GM10248 (cell line): ENCODE measurements at places on chromosomes 1 and 21.

- DNase-seq = peak; percentile 24
Measured at GRCh38 chr1:79497193-79497773, 490.8 kb upstream of the ADGRL4 start.

DNA sequence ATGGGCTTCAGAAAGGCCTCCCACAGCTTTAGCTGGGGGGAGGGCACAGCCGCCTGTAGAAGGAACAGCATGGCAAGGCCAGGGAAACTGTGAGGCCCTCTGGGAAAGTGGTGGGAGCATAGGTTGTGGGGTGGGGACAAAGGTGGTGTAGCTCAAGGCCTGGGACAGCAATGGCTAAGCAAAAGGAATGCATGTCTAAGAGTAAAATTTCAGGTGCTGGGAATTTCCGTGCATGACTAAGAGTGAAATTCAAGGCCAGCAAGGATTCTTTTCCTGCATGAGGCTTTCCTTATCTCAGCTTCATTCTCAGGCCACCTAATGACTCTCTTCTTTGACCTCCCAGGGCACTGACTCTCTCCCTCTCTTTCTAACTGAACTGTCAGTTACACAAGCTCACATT lies 86.5 kb upstream of the WNT4 start:
- no peak for DNase-seq

- no peak for DNase-seq
Measured at GRCh38 chr1:24708938-24709337, 36.3 kb upstream of the CLIC4 start.

GRCh38 chr1:187203257-187203656 lies 374.5 kb downstream of the PLA2G4A start:
- no peak for DNase-seq

DNA sequence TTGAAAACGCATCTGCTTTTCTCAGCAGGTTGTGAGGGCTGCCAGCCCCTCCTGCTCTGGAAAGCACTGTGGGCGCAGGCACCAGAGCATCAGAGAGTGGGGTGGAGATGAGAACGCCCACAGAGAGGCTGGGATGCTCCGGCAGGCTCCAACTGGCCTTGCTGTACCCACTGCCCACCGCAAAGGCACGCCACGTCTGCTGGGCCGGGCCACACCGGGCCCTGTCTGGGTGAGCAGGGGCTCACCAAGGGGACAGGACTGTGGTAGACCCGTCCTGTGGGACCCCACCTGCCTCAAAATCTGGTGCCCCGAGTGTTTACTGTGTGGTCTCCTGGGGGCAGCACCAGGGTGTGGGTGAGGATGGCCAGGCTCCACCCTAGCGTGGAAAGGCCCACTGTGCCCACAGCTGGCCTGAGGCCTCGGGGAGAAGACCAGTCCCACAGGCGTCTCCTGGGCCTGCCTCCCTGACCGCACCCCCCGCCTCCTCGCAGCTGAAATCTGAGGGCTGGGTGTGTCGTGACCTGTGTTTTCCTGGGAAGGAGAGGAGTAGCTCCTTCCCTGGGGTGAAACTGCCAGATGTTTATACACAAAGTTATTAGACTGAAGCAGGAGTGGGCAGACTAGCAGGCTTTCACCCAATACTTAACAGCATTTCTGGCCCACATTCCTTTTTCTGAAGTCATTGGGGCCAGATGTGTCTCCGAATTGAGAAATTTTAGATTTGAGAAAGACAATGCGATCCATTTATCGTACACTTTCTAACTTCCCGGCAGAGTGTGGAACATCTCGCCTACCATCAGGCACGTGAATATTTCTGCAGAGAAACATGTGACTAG lies 53.8 kb downstream of the STUM start:
- no peak for DNase-seq

DNA sequence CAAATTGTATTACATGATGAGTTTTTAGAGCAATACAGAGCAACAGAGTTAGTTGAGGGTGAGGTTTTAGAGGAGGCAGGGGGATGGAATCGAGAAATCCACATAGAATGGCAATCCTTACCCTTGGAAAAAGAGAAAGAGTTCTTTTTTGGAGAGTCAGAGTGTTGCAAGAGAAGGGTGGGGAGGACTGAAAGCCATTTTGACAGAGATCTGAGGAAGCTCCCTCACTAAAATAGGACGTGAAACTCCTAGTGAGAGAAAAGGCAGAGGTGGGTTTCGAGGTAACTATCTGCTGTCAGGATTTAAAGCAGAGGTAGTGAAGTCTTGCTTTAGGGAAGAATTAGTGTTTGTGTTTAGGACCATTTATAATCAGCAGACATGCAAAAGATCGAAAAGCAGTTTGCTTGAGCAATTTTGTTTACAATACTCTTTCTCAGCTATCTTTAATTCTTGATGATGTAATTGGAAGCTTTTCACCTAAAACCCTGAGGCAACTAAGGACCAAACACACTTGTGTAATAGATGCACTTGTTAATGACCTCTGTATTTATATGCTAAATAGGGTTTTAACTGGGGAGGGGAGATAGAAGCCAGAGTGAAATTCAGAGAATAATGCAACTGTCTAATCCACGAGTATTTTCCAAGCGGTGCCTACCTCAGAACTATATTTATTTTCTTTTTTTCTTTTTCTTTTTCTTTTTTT lies 20.0 kb downstream of the ADAMTS5 start:
- DNase-seq = no peak

- no peak for DNase-seq
Measured at GRCh38 chr21:43859747-43860214, 5.2 kb upstream of the AGPAT3 start.

DNA sequence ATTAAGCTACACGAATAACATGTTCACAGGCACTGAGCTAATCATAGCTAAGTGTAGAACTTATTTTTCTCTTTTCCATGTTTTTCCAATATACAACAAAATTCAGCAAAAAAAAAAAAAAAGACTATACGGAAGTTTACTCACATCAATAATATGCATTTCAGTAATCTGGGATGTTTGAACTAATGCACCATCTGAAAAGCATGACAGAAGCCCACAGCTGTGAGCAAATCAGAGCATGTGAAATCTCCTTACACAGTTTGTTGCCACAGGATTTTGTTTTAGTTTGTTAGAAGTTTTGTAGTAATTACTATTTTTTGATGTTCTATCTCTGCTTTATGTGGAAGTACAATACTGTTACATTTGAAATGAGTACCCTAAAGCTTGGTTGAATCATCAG lies 1051.7 kb downstream of the TTLL7 start:
- no peak for DNase-seq

DNA sequence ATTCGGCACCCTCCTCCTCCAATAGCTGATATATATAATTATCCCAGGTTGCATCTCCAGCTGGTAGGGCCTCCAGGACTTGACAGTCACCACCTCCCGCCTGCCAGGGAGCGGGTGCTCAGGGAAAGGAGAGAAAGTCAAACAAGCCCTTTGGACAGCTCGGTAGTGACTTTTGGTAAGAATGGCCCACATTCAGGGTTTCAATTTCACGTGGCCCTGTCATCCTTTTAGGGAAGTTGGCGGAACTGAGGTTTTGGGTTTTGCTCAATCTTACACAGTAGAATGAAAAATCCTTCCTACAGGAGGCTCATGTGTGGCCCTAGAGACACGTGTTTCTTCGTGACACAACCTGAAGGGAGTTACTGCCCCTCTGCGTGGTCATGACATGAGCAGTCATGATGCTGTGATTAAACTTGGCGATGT lies 44.2 kb downstream of the CAPN8 start:
- peak; percentile 58 for DNase-seq

GRCh38 chr1:20373764-20374163 lies 83.1 kb downstream of the VWA5B1 start:
- DNase-seq = no peak

DNA sequence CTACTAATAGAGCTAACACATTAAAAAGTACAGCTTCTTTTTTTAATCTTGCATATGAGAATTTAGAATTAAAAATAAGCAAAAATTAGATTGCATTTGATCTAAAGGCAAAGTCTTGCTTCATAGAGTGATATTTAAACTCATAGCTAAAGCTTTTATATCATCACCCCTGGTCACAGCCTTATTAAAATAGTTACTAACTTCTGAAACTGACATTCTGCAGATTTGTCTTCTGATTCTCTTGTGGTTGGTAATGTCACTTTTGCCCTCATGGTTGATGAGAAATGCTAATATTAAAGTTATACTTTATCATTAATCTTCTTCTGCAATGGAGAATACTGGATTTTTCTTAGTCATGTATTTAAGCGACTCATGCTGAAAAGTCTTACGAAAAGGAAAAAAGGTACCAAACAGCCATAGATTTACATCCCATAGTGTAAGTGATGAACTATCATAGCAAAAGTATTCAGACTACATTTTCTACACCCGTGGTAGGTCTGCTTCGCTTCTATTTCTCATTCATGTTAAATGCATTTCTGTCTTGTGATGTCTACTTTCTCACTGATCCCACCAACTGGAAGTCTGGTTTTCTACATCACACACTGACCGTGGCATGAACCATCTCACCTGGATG lies 330.5 kb upstream of the B3GALT2 start:
- DNase-seq = no peak

GRCh38 chr1:247857069-247857984 lies at the start of gene TRIM58:
TSS of gene TRIM58 (plus strand) at chr1:247857187. CDS start at chr1:247857247, 60 bp downstream.
- DNase-seq = peak; percentile 30

GRCh38 chr1:204108312-204109141 lies 35.6 kb downstream of the SOX13 start:
- no peak for DNase-seq

GRCh38 chr1:56502700-56503245 lies 76.6 kb downstream of the PLPP3 start:
- no peak for DNase-seq
